ENCODE measurements at places on chromosomes 2 and 18.

- no peak for DNase-seq
These were observed 84.0 kb downstream of the MYL12B start for GRCh38 chr18:3345885-3346284.

GRCh38 chr2:38323623-38324022 is 53.5 kb downstream of the ATL2 start:
- no peak for DNase-seq

GRCh38 chr2:223054193-223054781 is 2.3 kb downstream of the KCNE4 start:
- no peak for DNase-seq

DNA sequence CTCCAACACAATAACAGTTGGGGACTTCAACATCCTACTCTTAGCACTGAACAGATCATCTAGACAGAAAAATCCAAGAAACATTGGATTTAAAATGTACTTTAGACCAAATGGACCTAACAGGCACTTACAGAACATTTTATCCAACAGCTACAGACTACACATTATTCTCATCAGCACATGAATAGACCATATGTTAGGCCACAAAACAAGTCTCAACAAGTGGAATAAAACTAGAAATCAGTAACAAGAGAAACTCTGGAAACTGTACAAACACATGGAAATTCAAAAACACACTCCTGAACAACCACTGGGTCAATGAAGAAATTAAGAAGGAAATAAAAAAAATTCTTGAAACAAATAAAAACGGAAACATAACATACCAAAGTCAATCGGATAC is 117.5 kb downstream of the ACVR1 start:
- no peak for DNase-seq

DNA sequence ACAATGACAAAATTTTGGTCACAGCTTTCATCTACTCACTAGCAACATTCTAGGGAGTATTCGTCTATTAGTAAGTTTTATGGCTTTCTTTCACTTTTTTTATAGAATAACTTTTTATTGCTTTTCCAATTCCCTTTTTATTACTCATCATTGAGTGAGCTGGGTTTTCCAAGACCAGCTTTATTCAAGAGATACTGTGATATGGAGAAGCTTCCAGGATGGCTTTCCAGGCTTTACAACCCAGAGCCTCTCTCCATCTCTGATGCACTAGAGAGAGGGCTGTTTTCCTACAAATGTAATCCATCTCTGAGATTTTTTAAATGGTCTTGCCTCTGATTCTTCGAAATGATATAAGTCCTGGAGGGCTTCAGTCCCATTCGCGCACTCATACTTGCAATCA is 118.3 kb downstream of the LDLRAD4 start:
- DNase-seq = no peak

- DNase-seq = no peak
These were observed 2.9 kb upstream of the EPAS1 start for GRCh38 chr2:46294176-46294836.

DNA sequence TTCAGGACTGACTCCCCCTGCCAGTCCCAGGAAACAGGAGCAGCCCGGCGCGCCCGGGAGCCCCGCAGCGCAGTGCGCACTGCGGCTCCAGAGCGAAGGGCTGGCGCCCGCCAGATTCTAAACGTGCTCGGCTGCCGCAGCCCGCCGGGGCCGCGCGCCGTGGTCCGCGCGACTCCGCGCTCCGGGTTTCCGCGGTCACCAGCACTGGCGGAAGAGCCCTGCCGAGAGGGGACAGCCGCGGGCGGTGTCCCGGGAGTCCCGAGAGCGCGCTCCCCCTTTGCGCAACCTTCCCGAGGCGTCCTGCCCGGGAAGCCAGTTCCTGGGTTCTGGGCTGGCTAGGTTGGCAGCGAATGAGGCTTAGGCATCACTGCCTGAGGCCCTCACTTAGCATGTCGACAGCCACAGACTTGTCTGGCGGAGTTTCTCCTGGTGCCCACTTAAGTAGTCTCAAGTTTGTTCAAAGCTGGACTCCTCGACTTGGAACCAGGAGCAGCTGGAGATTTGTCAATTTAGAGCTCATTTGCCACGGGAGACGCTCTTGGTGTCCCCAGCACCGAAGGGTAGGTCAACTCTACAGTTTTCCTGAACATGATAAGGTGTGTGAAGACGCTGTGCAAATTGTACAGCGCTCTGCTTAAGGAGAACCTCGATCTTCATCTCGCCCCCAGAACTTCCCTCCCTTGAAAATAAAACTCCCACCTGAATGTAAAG is 1.5 kb upstream of the VSNL1 start:
- DNase-seq = no peak

DNA sequence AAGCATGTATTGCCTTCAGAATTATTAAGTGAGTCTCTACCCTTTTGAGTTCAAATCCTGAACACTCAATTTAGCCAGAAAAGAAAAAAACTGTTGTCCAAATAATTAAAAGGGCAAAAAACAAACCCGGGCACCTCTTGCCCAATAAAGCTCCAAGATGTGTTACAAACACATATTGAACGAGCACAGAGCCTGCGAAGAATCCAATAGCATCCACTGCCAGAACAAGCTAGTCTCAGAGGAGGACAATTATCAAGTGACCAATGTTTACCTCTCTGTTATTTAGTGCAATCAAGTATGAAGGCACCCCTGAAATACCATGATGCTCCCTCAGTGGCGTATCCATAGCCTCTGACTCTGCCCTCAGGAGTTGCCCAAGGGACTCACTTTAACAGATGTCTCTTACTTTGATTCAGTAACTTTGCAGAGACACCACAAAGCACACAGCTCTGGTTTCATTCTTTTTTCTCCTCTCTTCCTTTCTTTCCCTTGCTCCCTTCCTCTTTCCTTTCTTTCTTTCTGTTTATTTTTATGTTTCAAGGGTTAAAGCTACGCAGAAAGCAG is 93.5 kb upstream of the SPATS2L start:
- DNase-seq = no peak

- DNase-seq = no peak
These were observed 61.2 kb downstream of the MOGAT1 start for GRCh38 chr2:222732489-222733178.

- no peak for DNase-seq
These were observed 32.7 kb upstream of the SPRED2 start for GRCh38 chr2:65465124-65465523.

DNA sequence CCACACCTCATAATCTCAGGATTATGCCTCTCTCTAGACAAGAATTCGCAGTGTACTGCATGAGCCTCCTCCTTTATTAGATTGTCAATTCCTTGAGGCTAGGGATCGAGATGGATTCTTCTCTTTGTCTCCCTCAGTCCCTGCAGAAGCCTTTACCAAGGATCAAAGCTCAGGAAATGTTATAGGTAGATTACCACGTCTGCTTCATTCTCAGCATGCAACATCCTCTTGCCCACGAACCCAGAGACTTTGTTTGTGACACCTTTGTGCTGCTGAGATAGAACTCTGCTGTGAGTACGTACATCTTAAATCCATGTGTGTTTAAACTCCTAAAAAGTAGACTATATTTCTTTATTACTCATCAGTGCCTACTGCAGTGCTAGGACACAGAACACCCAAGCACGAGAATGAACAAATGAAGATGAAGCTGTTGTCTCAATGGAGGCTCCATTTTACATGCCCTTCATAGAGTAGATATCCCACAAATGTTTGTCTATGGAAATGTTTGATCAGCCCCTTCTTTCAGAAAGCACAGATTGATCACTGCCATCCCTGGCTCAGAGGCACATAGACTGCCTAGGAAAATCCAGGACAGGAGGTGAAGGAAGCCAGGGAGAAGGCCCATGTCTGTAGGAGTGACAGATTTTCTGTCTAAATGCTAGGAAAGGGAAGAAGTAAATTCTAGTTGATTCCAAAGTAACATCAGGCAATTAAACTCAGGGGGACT is 98.8 kb upstream of the KLHL29 start:
- no peak for DNase-seq

- no peak for DNase-seq
These were observed 117.3 kb upstream of the SEC11C start for GRCh38 chr18:59022167-59022945.

GRCh38 chr2:170235860-170236679 is 58.1 kb downstream of the MYO3B start:
- no peak for DNase-seq

- no peak for DNase-seq
These were observed 125.3 kb upstream of the ZEB2 start for GRCh38 chr2:144645083-144645778.

DNA sequence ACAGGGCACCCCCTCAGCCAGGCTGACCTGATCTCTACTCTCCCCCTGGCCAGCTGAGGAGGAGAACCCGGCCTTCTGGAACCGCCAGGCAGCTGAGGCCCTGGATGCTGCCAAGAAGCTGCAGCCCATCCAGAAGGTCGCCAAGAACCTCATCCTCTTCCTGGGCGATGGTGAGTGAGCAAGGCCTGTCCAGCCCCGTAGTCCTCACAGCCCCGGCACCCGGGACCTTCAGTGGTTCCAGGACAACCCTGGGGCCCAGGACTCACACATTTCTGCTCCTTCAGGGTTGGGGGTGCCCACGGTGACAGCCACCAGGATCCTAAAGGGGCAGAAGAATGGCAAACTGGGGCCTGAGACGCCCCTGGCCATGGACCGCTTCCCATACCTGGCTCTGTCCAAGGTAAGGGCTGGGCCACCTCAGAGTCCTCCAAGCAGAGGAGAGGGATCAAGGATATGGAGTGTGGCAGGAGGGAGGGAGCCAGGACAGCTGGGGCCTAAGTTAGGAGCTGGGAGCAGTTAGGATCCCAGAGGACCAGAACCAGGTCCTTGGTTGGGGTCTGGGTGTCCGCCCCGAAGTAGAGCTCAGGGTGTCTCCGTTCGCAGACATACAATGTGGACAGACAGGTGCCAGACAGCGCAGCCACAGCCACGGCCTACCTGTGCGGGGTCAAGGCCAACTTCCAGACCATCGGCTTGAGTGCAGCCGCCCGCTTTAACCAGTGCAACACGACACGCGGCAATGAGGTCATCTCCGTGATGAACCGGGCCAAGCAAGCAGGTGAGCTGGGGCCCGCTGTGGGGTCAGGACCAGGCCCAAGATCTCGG is 555 bp downstream of the ALPI start:
- no peak for DNase-seq

- DNase-seq = no peak
These were observed 70.4 kb downstream of the IL1R2 start for GRCh38 chr2:102061962-102062795.

- no peak for DNase-seq
These were observed 147.8 kb downstream of the EXOC6B start for GRCh38 chr2:72678024-72678423.

DNA sequence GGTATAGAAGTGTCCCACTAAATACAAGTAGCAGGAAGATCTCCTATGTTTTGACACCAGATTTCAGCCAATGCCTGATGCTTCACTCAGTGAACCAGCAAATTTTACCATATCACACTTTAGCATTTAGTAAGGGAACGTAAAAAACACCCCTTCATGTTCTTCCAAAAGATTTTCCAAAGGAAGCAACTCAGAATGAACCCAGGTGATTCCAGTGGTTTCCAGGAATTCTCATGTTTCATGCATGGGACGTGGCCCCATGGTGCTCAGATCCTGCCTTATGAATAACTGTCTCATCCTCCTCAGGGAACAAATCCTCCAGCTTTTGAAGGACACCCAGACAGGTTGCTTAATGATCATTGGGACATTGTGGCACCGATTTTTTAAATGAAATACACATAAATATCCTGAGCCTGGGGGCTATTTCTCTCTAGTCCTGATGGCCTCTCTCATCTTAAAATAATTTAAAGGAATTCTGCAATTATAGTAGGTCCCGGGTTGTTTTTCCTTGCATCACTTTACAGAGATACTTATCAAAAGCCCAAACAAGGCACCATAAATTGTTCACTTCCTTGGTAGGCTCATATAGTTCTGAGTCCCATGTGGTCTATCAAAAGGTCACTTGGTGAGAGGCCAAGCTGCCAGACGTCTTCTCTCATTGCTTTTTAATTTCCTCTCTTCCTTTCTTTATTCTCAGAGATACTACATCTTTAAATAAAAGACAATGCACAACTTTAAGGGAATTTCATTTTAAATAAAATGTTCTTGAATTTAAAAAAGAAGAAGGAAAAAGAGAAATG is 261.0 kb downstream of the ZNF516 start:
- no peak for DNase-seq

- DNase-seq = no peak
These were observed 54.9 kb downstream of the NYAP2 start for GRCh38 chr2:225454412-225454811.

- no peak for DNase-seq
These were observed 6.5 kb downstream of the WIPF1 start for GRCh38 chr2:174590928-174591648.

GRCh38 chr2:69348781-69349180 is 38.2 kb downstream of the GFPT1 start:
- DNase-seq = no peak

GRCh38 chr18:48928787-48929186 is 22.0 kb downstream of the SMAD7 start:
- DNase-seq = peak; percentile 13

DNA sequence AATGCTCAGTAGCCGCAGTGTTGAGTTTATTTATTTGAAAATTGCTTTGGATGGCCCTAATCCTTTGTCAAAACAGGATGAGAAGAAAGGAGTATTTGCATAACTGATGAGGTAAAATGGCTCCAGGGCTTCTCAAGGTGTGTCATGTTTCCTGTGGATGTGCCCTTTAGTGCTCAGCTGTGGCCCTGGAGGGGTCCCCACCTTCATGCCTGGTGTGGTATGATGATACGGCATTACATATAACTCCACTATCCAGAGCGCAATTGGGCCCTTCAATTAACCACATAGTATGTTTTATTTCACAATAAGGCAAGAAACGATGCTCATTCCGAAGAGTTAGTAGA is 39.8 kb upstream of the TMEM178A start:
- DNase-seq = no peak

DNA sequence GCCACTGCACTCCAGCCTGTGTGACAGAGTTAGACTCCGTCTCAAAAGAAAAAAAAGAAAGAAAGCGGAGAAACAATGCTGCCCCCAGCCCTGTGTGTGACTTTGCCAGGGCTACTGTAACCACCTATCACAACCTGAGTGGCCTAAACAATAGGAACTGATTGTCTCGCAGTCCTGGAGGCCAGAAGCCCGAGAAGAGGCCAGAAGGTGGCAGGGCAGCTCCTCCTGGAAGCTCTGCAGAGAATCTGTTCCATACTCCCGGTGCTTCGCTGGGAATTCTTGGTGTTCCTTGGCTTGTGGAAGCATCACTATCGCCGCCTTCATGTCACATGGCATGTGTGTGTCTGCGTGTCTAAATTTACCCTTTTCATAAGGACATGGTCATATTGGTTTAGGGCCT is 14.4 kb upstream of the RAB17 start:
- DNase-seq = no peak

GRCh38 chr2:148027822-148028221 is 6.9 kb downstream of the MBD5 start:
- no peak for DNase-seq
